ENCODE measurements at places on chromosomes 2 and 18. TPM values are rescaled to one million over a fixed set of nuclear protein-coding genes. Genes with fewer than 3 reads are reported as not detected.

Gene RGPD8
- polyA plus RNA-seq: 3.8 TPM

Gene CAPN14
- polyA plus RNA-seq: 0.31 TPM

Gene FTCDNL1
- 0.09 TPM for polyA plus RNA-seq

Gene TPGS2
- polyA plus RNA-seq: 173 TPM

DNA sequence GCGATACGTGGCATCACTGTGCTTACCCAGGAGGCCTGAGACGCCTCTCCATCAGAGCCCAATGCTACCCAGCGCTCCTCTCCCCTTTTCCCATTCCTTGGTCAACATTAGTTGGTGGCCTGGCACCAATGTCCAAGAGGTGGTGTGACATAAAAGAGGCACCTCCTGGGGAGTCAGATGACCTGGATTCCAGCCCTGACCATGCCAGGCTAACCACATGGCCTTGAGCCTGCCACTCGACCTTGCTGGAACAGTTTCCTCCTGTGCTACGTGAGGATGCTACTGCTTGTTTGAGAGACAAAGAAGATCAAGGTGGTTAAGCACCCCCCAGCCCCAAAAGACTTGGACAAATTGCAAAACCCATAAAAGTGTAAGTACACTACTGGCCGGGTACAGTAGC lies 76.6 kb downstream of the INPP4A start:
- no peak for DNase-seq

- no peak for DNase-seq
Measured at GRCh38 chr2:158796652-158797051, 1.5 kb downstream of the DAPL1 start.

- DNase-seq: no peak
Measured at GRCh38 chr18:77069931-77070330, 62.7 kb downstream of the MBP start.

DNA sequence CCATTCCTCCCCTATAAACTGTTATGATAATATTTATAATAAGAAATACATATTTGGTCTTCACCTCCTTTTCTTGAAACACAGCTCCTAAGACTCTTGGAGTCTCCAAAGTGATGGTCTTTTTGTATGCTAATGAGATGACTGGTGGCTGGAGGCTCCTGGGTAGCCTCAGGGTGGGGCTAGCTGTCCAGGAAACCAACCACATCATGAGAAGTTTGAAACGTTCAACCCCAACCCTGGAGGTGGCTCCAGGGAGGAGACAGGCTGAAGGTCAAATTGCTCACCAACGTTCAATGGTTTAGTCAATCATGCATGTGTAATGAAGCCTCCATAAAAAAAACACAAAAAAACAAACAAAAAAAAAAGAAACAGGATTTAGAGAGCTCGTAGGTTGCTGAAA lies 298.7 kb upstream of the MGAT5 start:
- no peak for DNase-seq

- no peak for DNase-seq
Measured at GRCh38 chr2:43027097-43027873, 199.1 kb downstream of the ZFP36L2 start.

DNA sequence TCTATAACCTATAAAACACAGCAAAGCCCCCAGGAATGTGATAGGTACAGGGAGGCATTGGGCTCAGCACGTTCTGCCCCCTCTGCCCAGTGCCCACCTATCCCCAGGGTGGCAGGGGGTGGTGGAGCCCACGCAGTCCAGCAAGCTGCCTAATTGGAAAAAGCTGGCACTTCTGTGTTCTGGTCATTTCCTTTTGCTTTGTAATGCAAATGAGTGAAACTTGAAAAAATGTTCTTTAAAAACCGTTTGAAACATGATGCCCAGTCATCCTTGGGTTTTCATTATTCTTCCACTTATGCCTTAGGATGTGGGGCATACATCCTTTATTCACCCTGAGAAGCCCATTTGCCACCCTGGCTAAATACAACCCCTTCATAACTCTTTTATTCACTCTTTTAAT lies 89.9 kb upstream of the LTBP1 start:
- DNase-seq: no peak

GRCh38 chr2:28586867-28587266 lies 91.0 kb downstream of the PLB1 start:
- no peak for DNase-seq

- no peak for DNase-seq
Measured at GRCh38 chr2:189933911-189934399, 128.6 kb downstream of the MSTN start.

GRCh38 chr2:222656526-222657446 lies 894 bp upstream of the FARSB start:
- DNase-seq: no peak

GRCh38 chr2:48114256-48114655 lies 208.0 kb upstream of the FBXO11 start:
- no peak for DNase-seq

DNA sequence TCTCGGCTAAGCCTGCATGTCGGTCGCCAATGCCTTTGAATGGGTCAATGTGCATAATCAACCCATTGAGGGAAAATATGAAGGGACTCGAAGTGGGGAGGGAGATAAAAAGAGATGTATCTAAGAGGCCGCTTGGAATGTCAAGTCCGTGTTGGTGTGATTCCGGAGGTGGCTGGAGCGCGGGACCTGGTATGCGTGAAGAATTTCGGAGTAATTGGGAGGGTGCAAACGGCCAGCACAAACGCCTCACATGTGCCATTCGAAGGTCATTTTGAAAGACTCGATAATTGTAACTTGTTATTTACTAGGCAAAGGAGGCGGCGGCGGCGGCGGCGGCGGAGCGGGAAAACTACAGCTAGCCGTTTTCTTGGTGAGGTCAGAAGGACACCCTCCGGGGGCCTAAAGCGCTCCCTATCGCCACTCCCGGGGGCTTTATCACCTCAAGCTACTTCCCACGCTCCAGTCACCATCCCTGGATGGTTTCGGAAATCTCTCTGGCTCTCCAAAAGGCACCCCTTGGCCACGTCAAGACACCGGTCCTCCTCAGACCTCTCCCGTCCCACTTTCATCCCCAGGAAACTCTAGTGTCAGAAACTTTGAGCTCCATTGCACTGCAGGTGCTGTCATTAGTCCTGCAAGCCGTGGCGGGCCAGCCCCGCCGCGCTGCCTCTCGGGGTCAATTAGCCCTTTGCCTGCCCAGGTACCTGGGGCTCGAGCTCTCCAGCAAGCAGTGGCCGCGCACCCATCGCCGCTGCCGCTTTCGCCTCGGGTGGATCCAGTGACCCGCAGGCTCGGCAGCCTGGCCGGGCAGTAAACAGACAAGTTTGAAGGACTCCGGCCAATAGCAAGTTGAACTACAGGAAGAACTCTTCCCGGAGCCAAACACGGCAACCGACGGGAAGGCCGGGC lies 1.5 kb downstream of the ERBB4 start:
- DNase-seq: peak; percentile 1

GRCh38 chr18:22391407-22392345 lies 26.0 kb downstream of the CTAGE1 start:
- peak; percentile 32 for DNase-seq
